ENCODE measurements at places on chromosomes 6 and 20.

DNA sequence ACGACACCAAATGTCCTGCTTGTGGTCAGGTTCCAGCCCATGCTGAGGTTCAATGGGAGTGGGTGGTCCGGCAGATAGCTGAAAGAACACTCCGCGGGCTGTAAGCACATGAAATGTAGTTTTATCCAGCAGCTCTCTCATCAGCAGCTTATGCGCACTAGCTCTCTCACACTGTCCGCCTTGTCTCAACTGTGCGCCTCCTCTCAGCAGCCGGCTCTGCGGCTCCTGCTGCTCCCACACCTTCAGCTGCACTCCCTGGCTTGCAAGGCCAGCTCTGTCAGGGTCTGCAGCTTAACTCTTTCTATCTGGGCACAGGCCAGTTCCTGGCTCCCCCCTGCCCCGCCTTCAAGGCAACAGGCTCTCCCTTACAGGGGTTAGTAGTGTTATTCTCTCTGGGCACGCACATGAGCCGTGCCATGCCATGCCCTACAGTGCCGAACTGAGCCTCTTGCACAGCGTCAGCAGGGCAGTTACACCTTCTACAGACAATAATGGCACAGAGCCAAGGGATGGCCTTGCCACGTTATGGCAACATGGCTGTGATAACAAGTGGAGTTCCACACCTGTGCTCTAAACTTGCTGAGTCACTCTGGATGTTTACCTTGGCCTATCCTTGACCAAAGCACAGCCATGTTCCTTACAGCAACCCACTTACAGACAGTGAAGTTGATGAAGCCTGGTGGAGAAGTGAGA, 84.0 kb upstream of the LRFN2 start:
- DNase-seq = no peak

DNA sequence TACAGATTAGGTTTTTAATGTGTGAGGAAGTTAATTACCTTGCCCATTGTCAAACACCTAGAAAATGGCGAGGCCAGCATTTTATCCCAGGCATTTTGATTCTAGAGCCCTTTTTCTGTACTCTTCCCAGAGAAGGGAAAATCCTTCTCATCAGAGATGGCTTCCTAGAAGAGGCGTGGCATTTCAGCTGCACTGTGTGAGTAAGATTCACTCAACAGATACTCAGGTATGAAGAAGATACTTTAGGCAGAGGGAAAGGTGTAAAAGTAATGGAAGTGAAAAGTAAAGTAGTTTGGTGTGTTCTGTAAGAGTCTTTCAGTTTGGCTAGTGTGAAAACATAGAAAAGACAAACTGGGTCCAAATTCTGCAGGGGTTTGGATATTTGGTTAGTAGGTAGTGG, 113.8 kb downstream of the MAP3K4 start:
- DNase-seq = no peak

- DNase-seq = no peak
Observed at GRCh38 chr6:352896-353470, 38.6 kb upstream of the IRF4 start.

- no peak for DNase-seq
Observed at GRCh38 chr20:42267793-42268384, 649.7 kb upstream of the CHD6 start.

DNA sequence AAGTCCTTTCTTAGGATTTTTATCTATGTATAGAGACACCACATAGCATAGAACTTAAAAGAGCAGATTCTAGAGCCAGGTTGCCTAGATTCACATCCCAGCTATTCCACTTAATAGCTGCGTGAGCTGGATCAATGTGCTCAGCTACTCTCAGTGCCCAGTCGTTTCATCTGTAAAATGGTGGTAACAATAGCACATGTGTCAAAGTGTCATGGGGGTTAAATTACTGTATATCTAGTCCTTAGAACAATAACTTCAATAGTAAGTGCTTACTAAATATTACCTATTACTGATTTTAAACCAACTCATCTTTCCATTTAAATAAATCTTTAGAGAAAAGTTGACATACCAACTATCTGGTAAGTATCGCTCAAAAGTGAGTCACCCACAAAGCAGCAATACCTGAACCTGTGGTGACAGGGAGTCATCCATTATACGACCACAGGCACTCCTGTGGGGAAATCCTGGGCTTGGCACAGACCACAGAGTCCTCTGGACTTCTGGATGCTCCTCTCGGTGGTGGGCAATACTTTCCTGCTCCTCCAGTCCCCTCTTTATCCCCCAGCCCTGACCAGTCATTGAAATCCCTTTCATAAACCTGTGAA, 154.8 kb downstream of the PDSS2 start:
- no peak for DNase-seq

DNA sequence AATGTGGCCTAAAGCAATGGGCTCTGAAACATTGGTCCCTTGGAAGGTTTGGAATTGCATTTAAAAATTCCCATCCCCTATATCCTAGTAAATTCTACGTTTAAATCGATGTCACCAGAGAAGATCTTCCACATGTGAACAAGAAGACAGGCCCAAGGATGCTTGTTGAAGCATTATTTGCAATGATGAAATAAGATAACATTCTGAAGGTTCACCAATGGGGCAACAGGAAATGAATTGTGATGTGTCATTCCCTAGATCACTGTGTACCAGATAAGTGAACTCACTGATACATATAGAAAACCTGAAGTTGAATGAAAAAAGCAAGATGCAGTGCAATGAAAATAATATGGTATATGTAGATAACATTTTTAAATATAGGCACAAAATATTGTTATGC, 464.3 kb upstream of the BTBD3 start:
- peak; percentile 7 for DNase-seq

- DNase-seq = no peak
Observed at GRCh38 chr6:47203266-47203937, 106.3 kb downstream of the TNFRSF21 start.

DNA sequence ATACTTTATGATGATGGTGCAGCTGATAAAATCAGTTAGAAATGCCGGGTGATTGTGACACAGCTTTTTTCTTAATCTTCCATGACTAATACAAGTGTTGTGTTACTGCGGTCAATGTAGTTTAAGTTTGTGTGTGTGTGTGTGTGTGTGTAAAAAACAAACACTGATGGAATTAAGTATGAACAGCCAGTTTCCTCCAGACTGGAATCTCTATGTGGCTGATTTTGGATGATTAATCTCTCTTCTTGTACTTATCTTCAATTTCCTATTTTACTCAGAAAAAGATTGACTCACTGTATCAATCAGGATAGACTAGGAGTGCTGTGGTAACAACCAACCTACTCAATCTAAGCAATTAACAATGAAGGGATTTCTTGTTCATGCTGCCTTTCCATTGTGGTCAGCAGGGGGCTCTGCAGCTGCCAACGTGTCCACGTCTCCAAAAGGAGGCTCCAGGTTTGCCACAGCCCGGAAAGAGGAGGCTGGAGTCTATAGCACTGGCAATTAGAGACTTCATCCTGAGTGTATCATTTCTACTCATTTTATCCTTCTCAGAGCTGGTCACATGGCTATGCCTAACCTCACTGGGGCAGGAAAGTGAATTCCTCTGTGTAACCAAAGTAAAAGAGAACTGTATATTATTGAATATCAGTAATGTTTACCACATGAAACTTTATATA, 107.7 kb downstream of the CD109 start:
- no peak for DNase-seq

GRCh38 chr20:41655962-41656618, 37.9 kb upstream of the CHD6 start:
- no peak for DNase-seq

- DNase-seq = no peak
Observed at GRCh38 chr6:142893088-142893487, 51.9 kb downstream of the HIVEP2 start.

DNA sequence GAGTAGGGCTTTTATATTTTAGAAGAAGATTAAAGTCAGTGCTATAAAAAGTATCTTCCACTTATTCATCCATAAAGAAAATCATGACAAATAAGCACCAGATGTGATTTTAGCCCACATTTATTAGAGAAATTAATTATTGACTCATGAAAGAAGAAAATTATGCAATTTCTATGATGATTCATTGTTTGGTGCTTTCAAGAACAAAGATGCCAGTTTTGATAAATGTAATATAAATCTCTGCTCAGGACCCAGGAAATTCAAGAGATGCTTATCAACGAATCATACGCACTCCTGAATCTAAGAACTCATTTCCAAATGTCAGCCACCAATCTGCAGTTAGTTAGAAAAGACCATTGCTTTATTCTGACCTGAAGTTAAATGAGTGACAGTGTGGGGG, 211.4 kb downstream of the ARHGAP18 start:
- no peak for DNase-seq

DNA sequence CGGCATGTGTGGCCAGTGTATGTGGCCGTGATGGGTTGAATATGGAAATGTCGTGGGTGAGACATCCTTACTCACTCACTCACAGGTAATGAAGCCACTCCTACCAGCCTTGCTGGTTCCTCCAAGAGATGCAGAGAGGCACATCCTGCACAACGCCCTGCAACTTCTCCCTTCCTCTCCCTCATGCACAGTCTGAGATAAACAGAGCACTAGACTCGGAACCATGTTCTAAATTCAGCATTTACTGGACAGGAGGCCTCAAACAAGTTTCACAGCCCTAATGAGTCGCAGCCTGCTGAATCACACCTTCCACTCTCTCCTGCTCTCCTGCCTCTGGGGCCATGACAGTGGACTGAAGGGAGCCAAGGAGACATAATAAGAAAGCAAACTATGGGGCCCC, 91.2 kb downstream of the ISM1 start:
- no peak for DNase-seq

GRCh38 chr6:6821639-6822261, 233.2 kb downstream of the LY86 start:
- no peak for DNase-seq

- no peak for DNase-seq
Observed at GRCh38 chr6:44045672-44046015, 81.6 kb downstream of the MRPL14 start.
